Type B pancreatic cell (in vitro differentiated cells): ENCODE measurements at places on chromosomes 3 and 15.
A peak's percentile ranks its signal among the peaks of the same experiment; 100 is the strongest.

DNA sequence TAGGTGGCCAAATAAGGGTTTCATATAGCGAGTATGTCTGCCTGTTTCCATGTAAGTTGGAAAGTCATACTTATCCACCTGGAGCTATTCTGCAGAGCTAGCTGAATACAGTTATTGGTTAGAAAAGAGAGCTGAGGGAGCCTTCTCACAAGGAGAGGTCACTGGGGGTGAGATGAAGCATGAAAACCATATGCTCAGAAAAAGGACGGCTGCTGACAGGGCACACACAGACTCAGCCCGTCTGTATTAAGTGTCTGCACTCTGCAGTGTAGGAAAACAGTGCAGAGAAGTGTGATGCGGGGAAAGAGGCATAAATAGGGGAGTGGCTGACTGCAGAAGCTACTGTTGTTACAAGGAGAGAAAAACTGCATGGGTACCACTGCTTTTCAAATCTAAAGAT is 58.2 kb downstream of the C3orf70 start:
- DNase-seq, result no peak

GRCh38 chr15:60315878-60316277 is 81.9 kb downstream of the ANXA2 start:
- DNase-seq, result no peak

GRCh38 chr3:17478673-17479072 is 263.8 kb downstream of the TBC1D5 start:
- no peak for DNase-seq

- DNase-seq, result no peak
Measured at GRCh38 chr15:58403581-58403980, 28.2 kb upstream of the LIPC start.

- DNase-seq, result no peak
Measured at GRCh38 chr3:126567696-126568438, 9.1 kb upstream of the C3orf22 start.

- no peak for DNase-seq
Measured at GRCh38 chr15:88717382-88718031, 78.7 kb downstream of the ISG20 start.

DNA sequence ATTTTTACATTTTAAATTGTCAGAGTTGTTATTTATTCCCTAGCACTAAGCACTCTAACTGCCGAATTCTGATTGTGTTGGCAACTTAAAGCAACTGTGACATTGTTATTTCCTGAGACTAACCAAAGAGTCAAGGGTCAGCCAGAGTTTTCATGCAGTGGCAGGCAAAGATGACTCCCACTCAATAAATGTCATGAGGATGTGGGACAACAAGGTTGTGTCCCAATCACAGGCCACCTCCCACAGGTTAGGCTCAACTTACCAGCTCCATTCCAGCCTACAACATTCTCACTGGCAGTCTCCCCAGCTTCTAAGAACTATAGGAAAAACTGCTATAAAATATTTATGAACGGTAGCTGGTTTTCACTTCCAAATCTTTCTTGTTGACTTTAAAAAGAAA is 80.1 kb downstream of the RSL24D1 start:
- DNase-seq, result no peak

GRCh38 chr3:59480486-59480995 is 430.7 kb upstream of the CFAP20DC start:
- DNase-seq, result no peak

GRCh38 chr15:27328608-27329007 is 357.6 kb downstream of the GABRG3 start:
- DNase-seq, result no peak

GRCh38 chr3:173584838-173585831 is 187.6 kb downstream of the NLGN1 start:
- peak; percentile 71 for DNase-seq

- no peak for DNase-seq
Measured at GRCh38 chr3:25782636-25782937, 656 bp downstream of the NGLY1 start.

- no peak for DNase-seq
Measured at GRCh38 chr3:32842987-32843386, 25.2 kb downstream of the TRIM71 start.

DNA sequence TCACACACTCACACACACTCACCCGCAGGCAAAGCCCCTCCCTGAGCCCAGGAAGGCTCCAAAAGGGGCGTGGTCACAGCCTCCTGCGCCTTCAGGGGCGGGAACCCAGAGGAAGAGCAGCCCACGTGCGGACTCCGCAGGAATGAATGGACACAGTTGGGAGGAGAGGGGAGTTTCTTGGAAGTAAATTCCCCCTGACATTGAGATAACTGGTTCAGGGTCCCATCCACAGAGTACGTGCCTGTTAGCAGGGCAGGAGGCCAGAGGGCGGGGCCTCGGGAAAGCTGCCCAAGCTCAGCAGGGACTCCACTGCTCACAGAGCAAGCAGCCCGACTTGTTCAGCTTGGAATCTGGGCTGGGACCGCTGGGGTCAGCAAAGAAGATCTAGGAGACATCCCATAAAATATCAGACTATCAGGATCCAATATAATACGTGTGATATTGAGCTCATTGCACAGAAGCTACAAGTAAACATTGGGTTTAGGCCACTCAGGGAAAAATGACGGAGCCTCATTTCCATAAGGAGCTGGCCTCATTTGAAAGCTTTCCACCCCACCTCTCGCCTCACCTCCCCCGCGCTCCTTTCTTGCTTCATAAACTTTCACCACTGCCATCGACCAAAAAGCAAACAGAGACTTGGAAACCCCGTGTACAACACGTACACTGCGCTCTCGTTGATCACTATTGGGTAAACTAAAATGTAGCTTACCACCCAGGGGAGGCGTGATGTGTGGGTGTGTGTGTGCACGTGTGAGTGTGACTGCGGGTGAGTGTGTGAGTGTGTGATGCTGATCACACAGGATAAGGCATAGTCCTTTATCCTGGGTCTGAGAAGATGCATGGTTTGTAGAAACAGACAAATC is 36.0 kb downstream of the TM2D3 start:
- DNase-seq, result no peak

DNA sequence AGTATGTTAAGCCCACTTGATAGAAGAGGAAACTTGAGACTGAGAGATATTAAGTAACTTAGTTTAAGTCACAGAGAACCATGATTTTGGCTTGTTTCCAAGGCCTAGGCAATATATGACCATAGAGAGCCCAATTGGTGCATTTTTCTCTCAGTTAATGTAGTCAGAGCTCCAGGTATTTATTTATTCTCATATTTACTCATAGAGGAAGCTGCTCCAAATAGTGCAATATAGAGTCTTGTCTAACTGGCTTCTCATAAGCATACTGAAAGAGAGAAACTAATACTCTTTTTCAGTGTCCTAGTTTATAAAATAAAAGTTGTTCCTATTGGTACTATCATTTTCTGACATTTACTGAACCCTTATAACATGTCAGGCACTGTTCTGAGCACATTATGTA is 15.2 kb downstream of the TRNT1 start:
- no peak for DNase-seq

DNA sequence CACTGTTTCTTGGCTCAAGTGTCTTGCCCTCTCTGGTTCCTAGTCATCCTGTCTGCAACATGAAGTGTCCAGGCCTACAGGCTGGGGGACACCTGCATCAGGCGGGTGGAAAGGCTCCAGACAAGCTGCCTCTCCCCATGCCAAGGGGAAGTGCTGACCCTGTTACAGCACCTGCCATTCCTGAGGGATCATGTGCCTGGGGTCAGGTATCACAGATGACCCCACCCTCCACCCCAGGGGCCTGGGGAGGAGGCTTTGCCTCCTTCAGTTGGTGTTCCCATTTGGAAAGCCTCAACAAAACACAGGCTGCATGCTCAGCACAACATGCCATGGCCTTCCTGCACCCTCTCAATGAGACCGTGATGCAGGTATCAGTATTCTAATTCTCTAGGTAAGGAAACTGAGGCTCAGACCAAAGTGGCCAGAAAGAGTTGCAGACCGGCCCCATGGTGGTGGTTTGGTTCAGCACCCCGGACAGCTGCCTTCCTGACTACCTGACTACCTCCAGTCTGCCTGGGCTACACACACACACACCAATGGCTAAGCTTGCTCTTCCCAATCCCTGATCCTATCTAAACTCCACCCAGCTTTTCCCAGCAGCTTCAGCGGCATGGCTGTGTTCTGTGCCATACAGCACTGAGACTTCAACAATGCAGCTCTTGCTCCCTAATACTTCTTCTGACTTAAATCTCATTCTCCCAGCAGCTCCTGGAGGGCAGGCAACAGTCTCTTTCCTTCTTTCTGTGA is 69.7 kb upstream of the LINGO1 start:
- no peak for DNase-seq

GRCh38 chr3:187828579-187829452 is 83.5 kb upstream of the BCL6 start:
- no peak for DNase-seq

DNA sequence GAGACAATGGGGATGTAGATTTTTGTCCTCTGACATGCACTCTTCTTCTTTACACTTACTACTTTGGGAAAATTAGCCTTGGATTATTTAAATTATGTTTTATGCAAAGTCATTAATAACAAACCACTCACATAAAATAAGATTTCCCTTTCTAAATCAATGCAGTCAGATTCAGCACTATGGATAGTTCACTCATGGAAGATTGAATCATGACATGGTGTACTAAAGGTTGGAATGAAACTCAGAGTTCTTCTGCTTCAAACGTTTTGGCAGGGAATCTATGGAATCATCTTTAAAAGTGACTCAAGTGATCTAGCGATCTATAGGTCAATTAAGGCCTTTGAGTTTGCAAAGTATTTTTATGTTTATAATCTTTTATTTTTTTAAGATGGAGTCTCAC is 154.3 kb downstream of the KCNMB2 start:
- no peak for DNase-seq

DNA sequence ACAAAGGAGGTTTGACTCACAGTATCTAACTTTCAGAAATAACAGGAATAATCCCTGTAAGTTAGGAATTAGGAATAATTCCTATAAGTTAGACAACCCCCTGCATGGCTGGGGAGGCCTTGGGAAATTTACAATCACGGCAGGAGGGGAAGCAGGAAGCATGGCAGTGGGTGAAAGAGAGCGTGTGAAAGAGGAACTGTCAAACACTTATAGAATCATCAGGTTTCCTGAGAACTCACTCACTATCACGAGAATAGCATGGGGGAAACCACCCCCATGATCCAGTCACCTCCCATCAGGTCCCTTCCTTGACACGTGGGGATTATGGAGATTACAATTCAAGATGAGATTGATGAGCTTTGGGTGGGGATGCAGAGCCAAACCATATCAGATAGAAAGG is 385.5 kb downstream of the IL20RB start:
- DNase-seq, result no peak

GRCh38 chr3:197398286-197398878 is 100.0 kb upstream of the DLG1 start:
- DNase-seq, result no peak

- no peak for DNase-seq
Measured at GRCh38 chr15:88656760-88657221, 18.0 kb downstream of the ISG20 start.
